ENCODE measurements at places on chromosomes 11 and 22.
A peak's percentile ranks its signal among the peaks of the same experiment; 100 is the strongest.

DNA sequence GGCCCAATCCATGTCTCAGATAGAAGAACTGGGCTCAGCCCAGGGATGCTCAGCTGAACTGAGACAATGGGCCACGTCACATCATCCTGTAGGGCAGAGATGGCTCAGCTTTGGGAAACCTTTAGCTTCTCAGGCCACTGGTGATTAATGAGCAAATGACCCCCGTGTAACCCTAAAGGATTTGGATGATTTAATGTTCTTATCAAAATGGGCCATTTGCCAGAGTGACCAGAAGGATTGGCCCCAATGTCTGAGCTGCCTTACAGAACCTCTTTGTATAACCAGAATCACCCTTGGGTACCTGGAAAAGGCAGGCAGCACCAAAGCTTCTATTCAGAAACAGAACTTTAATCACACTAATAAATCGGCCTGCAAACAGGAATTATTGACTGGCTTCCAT lies 73.7 kb downstream of the ABTB2 start:
- no peak for DNase-seq

GRCh38 chr22:39593066-39593930 lies 22.7 kb downstream of the CACNA1I start:
- DNase-seq, result no peak

DNA sequence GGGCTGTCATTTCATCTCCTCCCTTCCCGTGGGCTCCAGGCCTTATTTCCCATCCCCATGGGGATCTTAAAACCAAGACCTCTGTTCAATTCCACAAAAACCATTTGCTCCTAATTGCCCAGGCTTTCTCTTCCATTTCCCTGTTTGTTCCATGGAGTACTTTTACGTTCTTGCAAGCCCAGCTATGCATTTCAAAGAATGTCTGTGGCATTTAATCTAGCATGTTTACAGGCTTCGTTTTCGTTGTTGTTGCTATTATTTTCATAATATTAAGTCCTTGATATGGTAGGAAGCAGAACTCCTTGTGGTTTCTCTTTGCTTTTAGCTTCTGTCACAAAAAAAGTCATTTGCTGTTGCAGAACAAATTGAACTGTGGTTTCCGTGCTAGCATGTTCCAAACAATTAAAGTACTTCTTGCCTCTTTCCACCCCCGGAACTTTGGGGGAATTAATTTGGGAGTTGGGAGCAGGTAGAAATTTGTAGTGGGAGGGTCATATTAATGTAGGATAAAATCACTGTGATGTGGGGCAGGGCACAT lies 68.1 kb upstream of the SLC22A12 start:
- no peak for DNase-seq

- no peak for DNase-seq
These were observed 3.3 kb upstream of the BACE1 start for GRCh38 chr11:117319214-117319840.

- DNase-seq, result peak; percentile 69
These were observed 181.4 kb downstream of the DBX1 start for GRCh38 chr11:19978668-19979518.
